ENCODE measurements at places on chromosomes 16 and 17. TPM values are rescaled to one million over a fixed set of nuclear protein-coding genes. Genes with fewer than 3 reads are reported as not detected.

The MYO15A gene
- total RNA-seq: 0.45 TPM

The TK1 gene
- 4.3 TPM for total RNA-seq

The CTRB1 gene
- not detected for total RNA-seq

The SPATA32 gene
- total RNA-seq: not detected

The PYCARD gene
- 126 TPM for total RNA-seq

The LPO gene
- total RNA-seq: not detected

The CD300LG gene
- total RNA-seq: not detected

The ENPP7 gene
- not detected for total RNA-seq

The ABCA5 gene
- 7.3 TPM for total RNA-seq

The ST6GALNAC1 gene
- not detected for total RNA-seq

The ACBD4 gene
- total RNA-seq: 7.4 TPM

The GP2 gene
- total RNA-seq: not detected

The KRT17 gene
- total RNA-seq: not detected

The RHBDF2 gene
- total RNA-seq: 1.4 TPM

The SNX20 gene
- not detected for total RNA-seq

The RNF112 gene
- 2.3 TPM for total RNA-seq

The GJD3 gene
- total RNA-seq: 5.9 TPM

The ZNF19 gene
- total RNA-seq: 3.5 TPM

The IGF2BP1 gene
- total RNA-seq: 5.0 TPM

The MYH1 gene
- 0.08 TPM for total RNA-seq

The CHAD gene
- not detected for total RNA-seq

The OTOP3 gene
- not detected for total RNA-seq

The BIRC5 gene
- total RNA-seq: 0.57 TPM

The KRTAP2-2 gene
- total RNA-seq: not detected

The ZNF785 gene
- total RNA-seq: 8.3 TPM

The ABAT gene
- total RNA-seq: 8.3 TPM

The PITPNM3 gene
- 0.57 TPM for total RNA-seq

The GDPD3 gene
- total RNA-seq: 1.5 TPM

The TBC1D3 gene
- total RNA-seq: not detected

The MYO1C gene
- 127 TPM for total RNA-seq

The GRAP gene
- total RNA-seq: under 0.01 TPM

The CDH5 gene
- 2.9 TPM for total RNA-seq

The PSME3IP1 gene
- total RNA-seq: 71.5 TPM

The SYNGR2 gene
- total RNA-seq: 4.6 TPM

The KRT20 gene
- total RNA-seq: not detected

The CBFA2T3 gene
- total RNA-seq: not detected

The CASKIN1 gene
- 0.18 TPM for total RNA-seq

The EFNB3 gene
- 0.90 TPM for total RNA-seq

The TMC7 gene
- total RNA-seq: 1.5 TPM

The MT2A gene
- total RNA-seq: 114 TPM

The MYH13 gene
- not detected for total RNA-seq

The CFAP97D1 gene
- not detected for total RNA-seq

The EVPLL gene
- total RNA-seq: not detected

The LRRC46 gene
- not detected for total RNA-seq

The PKMYT1 gene
- 1.5 TPM for total RNA-seq

The C17orf78 gene
- not detected for total RNA-seq

The KRTAP4-3 gene
- total RNA-seq: not detected

The TBC1D3L gene
- 2.2 TPM for total RNA-seq

The HOXB3 gene
- total RNA-seq: 9.7 TPM

The CDK5R1 gene
- total RNA-seq: 1.4 TPM

The PERCC1 gene
- not detected for total RNA-seq
